ENCODE measurements at places on chromosomes 12 and 14.

DNA sequence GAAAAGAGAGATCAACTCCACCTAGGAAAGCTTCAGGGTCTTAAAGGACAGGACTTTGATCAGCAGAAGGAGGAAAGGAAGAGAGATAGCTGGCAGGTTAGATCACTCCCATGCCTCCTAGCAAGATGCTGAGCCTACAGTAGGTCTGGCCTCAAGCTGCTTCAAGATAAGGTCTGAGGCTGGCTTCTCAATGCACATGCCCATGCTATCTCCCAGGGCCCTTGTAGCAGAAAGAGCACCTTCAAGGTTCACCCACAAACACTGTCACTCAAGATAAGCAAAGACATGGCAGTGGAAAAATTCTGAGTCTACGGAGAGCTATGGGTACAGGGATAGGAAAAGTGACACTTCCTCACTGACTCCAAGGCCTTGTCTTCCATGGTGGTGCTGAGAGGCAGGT lies 14.3 kb downstream of the REM2 start:
- DNase-seq: no peak

- DNase-seq: no peak
Observed at GRCh38 chr12:59938190-59938962, 342.5 kb downstream of the SLC16A7 start.

DNA sequence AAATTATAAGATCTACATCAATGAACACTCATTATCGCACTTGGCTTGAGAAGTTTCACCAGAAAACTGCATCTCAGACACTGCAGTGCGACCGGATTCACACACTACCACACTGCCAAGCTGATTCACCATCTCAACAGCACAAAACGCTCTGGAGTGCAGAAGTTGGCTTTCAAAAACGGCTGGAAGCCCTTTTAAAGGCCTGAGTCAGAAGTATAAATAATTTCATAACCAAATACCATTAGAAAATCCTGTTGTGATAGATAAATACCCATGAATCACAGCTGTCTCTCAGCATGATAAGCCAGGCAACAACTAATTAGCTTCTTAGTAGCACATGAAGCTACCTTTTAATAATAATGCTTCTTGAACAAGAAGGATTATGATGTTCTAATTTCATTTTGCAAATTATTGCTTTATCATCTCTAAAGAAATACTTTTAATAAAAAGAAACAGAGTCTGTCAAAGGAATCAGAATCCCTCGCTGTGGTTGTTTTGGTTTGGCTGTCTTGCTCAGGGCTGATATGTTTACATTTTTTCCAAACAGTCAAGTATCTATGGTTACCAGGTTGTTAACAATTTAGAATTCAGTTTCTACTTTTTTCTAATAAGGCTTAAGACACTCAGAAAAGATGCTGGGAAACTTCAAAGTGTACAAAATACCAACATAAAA lies 51.2 kb downstream of the SLC2A13 start:
- DNase-seq: no peak

GRCh38 chr12:18141048-18141982 lies 51.3 kb upstream of the RERGL start:
- DNase-seq: no peak

DNA sequence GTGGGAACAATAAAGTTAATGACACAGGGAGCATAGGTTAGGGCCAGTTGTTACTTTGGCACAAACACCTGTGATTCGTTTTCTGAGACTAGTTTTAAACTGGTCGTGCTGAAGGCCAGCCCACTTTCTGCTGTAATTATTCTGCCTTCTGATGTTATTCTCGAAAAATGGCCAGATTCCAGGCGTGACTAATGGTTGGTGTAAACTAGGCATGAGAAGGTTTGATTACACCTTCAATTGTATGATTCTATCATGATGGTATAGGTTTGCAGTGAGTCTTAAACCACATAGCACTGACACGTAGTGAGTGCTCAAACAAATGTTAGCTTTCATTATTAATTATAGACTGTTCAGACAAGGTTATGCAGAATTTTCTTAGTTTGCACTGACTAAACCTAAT lies 39.0 kb downstream of the CKB start:
- peak; percentile 56 for DNase-seq

- DNase-seq: no peak
Observed at GRCh38 chr14:92316937-92317336, 6.0 kb upstream of the SLC24A4 start.

DNA sequence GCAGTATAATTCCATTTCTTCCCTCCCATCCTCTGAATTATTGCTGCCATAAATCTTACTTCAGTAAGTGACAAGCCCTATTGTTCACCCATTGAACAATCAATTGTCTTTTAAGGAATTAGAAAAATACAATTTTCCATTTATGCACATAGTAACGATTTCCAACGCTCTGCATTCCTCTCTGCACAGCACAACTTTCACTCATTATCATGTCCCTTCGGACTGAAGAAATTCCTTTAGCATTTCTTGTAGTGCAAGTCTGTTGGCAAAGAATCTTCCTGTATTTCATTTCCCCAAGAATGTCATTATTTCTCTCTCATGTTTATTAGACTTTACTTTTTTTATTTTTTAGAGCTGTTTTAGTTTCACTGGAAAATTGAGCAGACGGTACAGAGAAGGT lies 252.1 kb upstream of the RTL1 start:
- DNase-seq: no peak

DNA sequence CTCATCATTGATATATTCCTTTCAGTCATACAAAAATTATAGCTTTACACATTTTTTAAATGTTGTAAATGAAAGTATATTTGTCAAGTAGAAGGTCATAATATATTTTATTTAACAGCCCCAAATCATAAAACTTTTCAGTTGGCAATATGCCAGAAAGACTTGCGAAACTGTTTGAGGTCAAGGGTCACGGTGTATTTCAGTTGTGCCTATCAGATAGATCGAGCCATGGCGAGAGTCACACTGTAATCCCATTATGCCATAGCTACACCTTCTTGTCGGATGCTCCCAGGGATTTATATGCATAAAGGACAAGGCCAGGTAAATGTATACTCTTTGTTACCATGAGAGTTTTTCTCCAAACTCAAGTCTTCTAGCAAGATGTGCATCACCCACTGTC lies 26.7 kb upstream of the G2E3 start:
- no peak for DNase-seq

DNA sequence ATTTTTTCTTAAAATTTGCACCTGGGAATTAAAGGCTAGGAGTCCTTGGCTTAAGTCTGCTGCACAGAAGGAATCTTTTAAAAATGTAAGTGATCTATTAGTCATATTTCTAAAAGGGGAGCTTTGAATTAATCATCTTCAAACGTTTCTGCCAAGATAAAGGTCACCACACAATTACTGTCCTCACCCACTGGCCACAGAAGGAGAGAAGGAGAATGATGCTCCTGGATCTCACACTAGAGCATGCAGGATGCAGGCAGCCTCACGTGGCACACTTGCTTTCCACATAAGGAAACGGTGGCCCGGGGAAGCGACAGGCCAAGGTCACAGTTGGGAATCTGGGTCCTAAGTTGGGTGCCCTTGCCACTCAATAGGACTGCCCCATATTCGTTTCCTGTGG lies 16.9 kb downstream of the PLEKHG7 start:
- no peak for DNase-seq

DNA sequence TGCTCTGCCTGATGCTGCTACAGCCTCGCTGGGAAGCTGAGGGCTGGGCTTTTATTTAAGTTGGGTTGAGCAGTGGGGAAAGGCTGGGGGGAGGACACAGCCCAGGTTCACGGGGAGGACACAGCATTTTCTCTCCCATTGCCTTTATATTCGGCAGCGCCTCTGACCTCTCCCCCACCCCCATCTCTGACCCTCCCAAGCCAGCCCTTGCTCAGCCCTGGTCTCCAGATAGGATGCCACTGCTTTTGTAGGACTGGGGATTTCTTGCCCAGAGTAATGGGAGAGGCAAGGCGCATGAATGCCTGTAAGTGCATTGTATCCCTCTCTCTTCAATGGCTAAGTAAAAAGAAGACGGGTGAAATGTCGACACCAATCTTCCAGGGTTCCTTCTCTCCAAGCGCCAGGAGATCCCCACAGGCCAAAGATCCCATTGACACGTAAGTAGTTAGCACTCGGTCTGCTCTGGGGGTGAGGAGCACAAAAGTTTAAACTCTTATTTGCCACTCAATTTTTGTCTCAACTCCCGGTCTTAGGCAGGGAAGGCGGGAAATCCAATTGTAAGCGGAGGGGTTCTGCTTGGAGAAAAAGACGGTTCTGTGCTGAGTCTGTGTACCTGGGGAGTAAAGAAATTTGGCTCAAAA lies 4.6 kb downstream of the HOXC4 start:
- no peak for DNase-seq

- DNase-seq: peak; percentile 87
Observed at GRCh38 chr14:92511453-92512238, 1.9 kb upstream of the RIN3 start.

GRCh38 chr14:28876572-28876945 lies 110.0 kb downstream of the FOXG1 start:
- DNase-seq: no peak

GRCh38 chr12:95963096-95963495 lies 20.0 kb downstream of the AMDHD1 start:
- no peak for DNase-seq

- no peak for DNase-seq
Observed at GRCh38 chr12:87085286-87085685, 829.1 kb upstream of the MGAT4C start.

- DNase-seq: no peak
Observed at GRCh38 chr14:21016413-21017190, 8.3 kb downstream of the NDRG2 start.

GRCh38 chr12:58313091-58313855 lies 371.9 kb downstream of the ATP23 start:
- DNase-seq: no peak

DNA sequence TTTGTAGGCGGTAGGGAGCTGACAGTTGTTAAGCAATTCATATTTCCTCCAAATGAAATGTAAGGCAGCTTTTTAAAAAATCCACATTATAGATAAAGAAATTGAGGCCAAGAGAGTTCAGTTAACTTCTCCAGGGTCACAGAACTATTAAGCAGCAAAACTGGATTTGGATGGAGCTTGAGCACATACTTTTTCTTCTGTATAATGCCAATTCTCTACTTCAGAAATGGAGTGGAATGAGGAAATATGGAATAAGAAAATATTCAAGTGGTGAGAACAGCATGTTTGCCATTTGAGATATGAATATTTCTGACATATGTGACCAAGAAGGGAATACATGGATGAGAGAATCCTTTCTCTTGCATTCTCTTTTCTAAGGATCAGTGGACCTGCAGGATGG lies 233.1 kb downstream of the FOXG1 start:
- no peak for DNase-seq

DNA sequence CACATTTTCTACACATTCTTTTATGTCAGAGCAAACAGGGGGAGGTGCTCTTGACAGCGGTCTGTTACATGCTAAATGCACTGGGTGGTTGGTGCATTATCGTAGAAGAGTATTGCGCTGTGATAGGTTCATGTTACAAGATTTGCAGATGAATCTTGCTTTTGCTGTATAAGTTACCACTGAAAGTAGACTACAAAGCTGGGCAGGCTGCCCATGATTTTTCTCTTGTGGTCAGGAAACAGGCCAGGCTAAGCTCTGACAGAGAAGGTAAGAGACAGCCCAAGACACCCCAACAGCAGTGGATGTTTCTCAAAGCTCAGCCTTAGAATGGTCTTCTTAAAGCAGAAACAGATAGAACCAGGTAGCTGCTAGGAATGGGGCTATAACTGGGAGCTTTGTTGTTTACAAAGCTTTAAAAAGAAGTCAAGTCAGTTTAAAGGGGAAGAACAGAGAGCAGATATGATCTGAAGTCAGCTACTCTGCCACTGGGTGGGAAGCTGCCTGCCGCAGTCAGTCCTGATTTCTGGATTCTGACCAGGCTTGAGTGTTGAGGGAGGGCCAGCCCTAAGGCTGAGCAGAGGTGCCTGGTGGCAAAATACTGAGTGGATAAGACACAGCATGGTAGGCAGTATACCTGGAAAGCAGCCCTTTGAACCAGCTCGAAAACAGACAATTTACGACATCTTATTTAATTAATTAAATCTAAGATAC lies 9.4 kb downstream of the KCNA1 start:
- no peak for DNase-seq

- no peak for DNase-seq
Observed at GRCh38 chr12:122063694-122064024, 14.9 kb upstream of the MLXIP start.

- no peak for DNase-seq
Observed at GRCh38 chr14:31945074-31945613, 132.0 kb upstream of the ARHGAP5 start.

DNA sequence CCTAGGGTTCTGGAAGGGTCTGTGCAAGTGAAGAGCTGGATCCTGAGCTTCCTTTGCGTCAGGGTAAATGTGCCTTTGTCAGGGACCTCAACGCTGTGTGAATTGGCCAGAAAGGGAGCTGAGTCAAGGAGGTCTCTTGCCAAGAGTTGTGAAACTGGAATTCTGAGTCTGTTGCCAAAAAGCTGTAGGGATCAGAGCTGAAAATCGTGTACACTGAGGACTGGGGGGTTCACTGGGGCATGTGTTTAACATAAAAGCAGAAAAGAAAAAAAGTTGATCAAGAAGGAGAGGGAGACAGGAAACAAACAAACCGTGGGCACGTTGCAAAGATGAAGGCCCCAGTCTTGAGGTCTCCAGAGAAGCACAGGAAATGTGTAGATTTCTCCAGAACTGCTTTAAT lies 1081.5 kb downstream of the VRK1 start:
- DNase-seq: no peak

DNA sequence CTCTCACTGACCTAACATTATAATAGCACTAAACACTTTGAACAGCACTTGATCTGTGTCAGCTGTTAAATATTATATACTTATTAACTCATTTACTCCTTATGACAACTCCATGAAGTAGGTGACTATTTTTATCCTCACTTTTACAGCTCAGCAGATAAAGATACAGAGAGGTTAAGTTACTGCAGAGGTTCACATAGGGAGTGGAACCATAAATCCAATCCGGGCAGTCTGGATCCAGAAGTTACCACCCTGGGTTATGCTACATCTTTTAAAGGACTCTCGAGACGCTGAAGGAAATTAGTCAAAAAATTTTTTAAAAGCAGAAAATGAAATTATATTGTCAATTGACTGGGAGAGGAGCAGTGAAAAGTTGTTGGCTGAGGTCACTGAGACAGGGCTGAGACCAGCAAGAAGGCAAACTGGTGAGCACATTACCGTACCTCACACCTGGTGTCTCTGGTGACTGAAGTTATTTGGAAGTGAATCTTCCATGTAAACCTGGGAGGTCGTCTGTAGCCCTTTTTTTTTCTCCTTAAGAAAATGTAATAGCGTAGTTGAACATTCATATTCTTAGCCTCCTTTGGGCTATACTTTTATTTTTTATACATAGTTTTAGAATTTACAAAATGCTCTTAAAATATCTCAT lies 1.2 kb upstream of the RIMKLB start:
- DNase-seq: no peak

DNA sequence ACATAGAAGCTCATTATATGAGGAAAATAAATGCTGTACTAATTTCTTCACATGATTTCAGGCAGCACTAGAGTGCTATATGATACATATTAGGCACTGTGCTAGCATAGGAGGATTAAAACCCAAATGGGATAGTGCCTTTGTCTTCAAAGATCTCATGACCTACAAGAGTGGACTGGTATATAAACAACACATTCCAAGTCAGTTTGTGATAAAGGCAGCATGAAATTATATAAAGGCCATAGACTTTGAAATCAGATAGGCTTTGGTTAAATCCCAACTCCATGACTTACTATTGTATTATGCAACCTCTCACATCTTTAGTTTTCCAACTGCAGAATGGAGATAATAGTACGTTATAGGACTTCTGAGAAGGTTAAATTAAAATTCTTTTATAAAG lies 179.7 kb downstream of the RAD51B start:
- DNase-seq: no peak

Data from HFF-Myc (cell line).